ENCODE measurements at places on chromosomes 5 and 9.

DNA sequence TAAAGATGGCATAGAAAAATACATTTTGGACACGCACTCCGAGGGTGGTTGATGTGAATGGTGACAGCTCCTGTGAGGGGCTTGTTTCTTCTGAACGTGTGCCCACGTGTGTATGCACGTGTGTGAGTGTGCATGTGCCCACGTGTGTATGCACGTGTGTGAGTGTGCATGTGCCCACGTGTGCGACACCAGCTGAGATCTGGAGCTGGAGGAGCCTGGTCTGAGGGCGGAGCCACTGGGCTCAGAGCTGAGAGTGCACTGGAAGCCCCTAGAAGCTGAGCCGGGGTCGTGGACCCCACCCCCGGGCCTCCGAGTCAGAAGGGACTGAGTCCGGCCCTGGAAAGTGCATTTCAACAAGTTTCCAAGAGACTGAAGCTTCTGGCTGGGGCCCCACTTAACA, 282.5 kb upstream of the IRX4 start:
- no peak for DNase-seq

DNA sequence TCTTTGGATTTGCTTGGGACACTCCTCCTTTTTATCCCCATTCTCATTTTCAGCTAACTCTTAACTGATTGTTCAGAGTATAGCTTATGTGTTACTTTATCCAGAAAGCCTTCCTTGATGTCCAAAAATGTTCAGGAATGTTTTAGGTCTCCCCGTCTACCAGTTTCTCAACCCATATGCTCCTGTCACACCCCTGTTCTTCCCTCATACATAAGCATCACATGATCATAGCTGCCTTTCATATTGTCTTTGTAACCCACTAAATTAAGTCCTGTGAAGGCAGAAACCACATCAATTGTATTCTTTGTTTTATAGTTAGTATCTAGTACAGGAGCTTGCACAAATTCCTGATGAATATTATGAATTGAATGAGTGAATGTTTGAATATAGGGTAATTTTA, 321.9 kb upstream of the ACTBL2 start:
- DNase-seq = no peak

DNA sequence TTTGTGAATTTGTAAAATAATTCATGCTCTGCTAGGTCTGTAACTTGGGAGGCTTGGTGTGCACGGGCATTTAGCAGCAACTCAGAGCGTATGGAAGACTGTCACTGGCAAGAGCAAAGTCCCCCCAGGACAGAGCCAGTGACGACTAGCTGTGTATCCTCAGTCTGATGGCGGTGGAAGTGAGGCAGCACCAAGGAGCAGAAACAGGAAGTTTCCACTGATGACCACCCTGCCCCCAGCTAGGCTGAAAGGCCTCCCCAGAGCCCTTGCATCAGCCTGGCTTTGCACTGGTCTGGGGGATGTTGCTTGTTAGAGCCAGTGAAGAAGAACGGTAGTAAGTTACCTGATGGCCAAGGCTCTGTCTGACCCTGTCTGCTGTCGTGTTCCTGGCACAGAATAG, 66.8 kb upstream of the ABL1 start:
- peak; percentile 49 for DNase-seq

- no peak for DNase-seq
These were observed 41.3 kb downstream of the SHB start for GRCh38 chr9:38027714-38028113.

Data from Daoy (cell line).